GM12892 (cell line): ENCODE measurements at places on chromosomes 3 and 15.

- DNase-seq: no peak
Observed at GRCh38 chr3:152430223-152431002, 161.7 kb downstream of the MBNL1 start.

DNA sequence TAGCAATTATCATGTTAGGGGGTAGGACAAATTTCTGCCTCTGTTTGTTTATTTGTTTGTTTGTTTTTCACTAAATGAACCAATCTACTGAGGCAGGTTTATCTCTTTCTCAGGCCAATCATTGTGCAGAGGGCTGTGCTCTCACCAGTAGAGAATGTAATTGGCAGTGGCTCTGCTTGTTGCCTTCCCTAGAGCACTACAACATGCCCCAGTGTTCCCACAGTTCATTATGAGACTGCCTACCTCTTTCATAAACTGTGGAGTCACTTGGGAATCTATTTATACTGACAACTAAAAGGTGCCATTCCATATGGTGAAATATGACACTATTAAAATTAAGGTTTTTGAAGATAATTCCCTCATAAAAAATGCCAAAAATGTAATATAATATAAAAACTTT is 196.3 kb upstream of the ALCAM start:
- DNase-seq: no peak

DNA sequence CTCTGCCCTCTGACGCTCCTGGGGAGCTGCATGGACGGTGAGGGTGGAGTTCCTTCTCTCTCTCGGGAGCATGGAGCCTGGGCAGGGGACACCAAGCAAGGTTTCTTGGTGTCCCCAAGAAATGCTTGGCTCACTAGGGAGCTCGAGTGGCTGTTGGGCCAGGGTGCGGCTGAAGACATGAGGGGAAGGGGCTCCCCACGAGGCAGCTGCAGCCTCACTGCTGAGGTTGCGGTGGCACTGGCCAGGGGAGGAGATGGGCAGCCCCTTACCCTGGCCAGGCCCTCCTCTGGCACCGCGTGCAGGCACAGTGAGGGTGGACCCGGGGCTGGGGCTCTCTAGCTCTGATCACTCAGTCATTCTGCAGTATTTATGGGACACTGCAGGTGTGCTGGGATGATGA is 43.5 kb upstream of the SLC41A3 start:
- no peak for DNase-seq

- DNase-seq: no peak
Observed at GRCh38 chr3:11002371-11002807, 9.8 kb downstream of the SLC6A1 start.

- no peak for DNase-seq
Observed at GRCh38 chr3:119700269-119700919, 2.4 kb upstream of the CFAP91 start.

DNA sequence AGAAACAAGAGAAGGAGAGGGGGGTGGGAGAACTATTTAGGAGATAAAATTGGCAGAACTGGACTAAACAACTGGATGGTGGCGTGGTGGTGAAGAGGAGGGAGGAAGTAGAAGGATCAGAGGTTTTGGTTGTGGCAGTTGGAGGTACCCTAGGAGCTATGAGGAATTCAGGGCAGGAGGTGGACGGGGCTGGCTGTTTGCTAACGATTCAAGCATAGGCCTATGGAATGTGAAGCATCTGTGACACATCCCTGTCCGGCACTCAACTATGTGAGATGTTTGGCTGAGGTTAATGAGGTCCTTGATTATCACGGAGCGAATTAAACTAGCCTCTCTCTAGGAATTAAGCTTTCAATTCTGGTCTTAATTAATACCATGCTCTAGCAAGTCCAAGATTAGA is 13.5 kb downstream of the TARS3 start:
- no peak for DNase-seq

GRCh38 chr3:147422196-147422595 is 13.0 kb downstream of the ZIC1 start:
- DNase-seq: no peak

GRCh38 chr3:139364549-139364948 is 20.7 kb downstream of the MRPS22 start:
- no peak for DNase-seq

DNA sequence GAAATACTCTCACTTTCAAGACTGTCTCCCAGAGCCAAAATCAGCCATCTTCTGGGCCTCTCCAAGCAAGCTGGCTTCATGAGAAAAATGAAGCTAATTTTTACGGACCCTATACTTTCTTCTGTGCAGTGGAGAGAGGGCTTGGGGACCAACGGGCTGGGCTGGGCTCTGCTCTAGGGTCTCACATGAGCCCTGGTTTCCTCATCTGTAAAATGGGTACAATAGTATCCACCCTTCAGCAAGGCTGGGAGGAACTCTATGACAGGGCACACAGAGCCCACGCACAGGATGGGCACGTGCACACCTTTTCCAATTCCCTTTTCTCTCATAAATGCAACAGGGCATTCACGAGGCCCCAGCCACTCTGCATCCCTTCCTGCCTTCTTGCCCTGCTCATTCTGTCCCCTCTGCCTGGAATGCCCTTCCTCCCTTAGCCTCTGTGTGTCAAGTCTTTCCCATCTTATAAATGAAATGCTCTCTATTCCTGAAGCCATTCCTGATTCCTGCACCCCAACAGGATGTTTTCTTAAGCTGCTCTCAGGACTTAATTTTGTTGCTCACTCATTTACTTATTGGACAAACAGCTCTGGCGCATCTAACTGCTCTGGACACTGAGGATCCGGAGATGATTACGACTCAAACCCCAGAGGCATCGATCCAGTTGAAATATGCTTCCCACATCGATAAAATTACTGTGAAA is 32.9 kb upstream of the SEC13 start:
- DNase-seq: no peak

DNA sequence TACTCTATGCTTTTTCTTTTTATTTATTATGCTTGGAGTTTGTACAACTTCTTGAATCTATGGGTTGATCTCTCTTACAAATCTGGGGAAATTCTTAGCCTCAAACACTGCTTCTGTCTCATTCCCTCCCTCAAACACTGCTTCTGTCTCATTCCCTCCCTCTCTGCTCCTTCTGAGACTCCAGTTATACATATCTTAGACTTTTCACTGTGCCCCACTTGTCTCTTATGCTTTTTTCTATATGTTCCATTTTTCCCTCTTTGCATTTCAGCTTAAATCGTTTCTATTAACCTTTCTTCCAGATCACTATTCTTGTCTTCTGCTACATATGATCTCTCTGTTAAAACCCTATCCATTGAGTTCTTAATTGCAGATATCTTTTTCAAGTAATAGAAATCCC is 50.4 kb downstream of the RFTN1 start:
- no peak for DNase-seq

- no peak for DNase-seq
Observed at GRCh38 chr3:38657369-38657768, 7.9 kb upstream of the SCN5A start.

- no peak for DNase-seq
Observed at GRCh38 chr15:77838595-77838994, 205.9 kb upstream of the LINGO1 start.

- no peak for DNase-seq
Observed at GRCh38 chr15:56042031-56042430, 48.6 kb upstream of the NEDD4 start.

DNA sequence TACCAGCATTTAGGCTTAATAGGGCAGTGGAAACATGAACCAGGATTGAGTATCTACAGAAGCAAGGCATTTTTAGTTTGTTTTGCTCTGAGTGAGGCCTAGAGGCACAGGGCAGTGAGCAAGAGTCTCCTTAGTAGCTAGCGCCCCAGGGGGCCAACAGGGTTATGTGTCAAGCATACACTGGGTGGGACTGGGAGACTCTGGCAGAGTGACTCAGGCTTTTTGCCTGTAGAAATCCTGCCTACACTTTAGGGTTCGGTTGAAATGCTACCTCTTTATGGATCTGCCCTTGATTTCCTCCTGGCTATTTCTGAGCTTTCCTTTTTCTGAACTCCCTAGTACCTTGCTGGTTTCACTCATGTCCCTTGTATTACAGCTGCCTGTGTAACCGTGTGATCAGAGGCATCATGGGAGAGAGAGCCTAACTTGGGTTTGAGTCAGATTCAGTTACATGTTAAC is 72.2 kb downstream of the TOP2B start:
- DNase-seq: no peak

GRCh38 chr15:65906396-65906795 is 37.1 kb downstream of the RAB11A start:
- no peak for DNase-seq

- DNase-seq: no peak
Observed at GRCh38 chr15:59993950-59994401, 10.1 kb upstream of the FOXB1 start.

- DNase-seq: peak; percentile 21
Observed at GRCh38 chr3:196537319-196537984, 22.3 kb upstream of the SMCO1 start.

DNA sequence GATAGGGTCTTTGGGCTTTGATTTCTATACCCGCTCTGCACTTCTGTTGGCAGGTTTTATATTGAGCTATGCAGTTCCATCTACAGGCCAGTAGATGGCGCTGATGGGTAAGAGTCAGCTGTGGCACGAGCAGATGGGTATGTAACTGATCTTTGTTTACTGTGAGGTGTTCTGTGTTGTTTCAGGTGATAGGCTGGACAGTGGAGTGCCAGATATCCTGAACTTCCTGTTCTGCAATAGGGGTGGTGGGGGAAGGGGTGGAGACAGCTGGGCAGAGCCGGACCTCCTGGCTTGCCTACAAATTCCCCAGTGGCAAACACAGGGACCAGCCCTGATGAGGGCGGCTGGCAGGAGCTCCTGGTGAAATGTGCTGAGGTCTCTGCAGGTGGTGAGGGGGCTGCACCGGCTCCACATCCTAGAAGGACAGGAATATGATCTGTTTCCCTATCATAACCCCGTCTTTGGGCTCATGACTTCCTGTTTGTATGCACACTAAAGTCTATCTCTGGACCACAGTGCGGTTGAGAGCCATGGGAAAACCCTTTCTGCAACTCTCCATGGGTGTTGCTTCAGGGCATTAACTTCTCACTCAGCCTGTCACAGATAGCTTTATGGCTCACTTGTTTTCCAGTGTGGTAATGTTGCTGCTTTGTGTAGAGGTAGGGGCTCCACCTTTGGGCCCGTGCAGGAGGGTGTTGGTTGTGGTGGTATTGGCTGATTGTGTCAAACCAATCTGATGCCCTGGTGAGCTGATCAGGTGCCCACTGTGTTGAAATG is 13.4 kb upstream of the FAM98B start:
- no peak for DNase-seq

DNA sequence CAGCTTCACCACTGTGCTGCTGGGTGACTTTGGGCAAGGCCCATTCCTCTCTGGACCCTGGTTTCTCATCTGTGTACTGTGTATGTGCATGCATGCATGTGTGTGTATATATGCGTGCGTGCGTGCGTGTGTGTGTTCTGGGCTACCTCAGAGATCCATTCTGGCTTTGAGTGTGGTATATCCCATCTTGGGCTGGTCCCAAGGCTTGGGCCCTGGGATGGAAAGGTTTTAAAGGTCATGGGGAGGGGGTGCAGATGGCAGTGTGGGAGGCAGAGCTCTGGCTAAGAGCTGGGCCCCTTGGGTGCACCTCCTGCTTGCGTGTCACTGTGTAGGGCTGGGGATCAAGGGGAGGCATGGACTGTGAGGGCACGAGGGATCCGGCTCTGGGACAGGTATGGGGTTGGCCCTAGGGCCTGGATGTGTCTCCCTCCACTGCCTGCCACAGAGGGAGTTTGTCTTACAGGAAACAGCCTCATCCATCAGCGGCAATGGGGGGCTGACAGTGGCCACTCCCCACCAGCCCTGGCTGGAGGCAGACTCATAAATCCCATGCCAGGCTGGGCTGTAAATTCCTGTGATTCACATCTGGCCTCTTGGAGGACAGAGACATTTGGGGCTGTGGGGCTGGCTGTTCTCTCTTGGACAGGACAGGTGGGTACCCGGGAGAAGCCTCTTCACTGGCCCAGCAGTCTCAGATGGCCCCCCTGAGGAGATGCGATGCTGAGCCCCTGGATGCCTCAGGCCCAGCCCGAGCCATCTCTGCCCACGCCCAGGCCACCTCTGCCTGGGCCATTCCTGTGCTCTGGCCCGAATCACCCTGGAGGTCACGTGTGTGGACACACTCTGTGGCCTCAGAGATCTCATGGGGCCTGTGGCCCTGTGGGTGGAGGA is 21.4 kb upstream of the CSPG4 start:
- no peak for DNase-seq

GRCh38 chr3:134035836-134036235 is 6.1 kb upstream of the SLCO2A1 start:
- DNase-seq: no peak

- DNase-seq: no peak
Observed at GRCh38 chr3:169103951-169104941, 559.3 kb downstream of the MECOM start.

DNA sequence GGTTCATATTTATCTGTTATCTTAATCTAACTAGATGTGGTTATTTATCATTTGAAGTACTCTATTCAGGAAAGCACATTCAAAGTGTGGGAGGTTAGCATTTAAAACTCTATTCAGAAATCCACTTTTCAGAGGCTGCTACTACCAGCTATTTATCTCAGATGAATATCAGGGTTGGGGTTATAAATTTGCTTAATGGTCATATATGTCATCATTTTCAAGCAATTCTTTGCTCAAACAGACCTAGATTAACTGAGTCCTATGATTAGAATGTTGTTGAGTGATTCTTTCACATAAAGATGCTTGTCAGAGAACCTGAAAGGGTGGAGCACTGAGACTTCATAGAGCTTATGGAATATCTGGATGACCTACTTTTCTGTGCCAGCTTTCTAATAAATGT is 436.9 kb upstream of the TGFBR2 start:
- DNase-seq: no peak

DNA sequence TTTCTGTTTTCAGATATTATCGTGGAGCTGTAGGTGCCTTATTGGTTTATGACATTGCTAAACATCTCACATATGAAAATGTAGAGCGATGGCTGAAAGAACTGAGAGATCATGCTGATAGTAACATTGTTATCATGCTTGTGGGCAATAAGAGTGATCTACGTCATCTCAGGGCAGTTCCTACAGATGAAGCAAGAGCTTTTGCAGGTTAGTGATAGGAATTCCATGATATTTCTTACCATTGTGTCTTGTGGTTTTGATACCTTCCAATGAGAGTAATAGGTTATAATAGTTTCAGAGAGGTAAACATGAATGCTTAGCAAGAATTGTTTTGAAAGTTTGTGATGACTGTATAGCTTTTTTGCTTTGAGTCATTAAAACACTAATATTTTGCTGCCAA is 8.5 kb downstream of the RAB11A start:
- DNase-seq: no peak

DNA sequence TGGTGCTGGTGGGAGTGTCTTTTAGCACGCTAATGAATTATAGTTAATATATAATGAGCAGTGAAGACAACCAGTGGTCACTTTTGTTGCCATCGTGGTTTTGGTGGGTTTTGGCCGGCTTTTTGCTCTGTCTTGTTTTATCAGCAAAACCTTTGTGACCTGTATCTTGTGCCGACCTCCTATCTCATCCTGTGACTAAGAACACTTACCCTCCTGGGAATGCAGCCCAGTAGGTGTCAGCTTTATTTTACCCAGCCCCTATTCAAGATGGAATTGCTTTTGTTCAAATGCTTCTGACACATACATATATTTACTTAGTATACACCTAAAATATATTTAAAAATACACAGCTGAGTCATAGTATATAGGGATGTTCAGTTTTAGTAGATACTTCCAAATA is 770.3 kb downstream of the PDCD6IP start:
- DNase-seq: no peak

- no peak for DNase-seq
Observed at GRCh38 chr3:114437897-114438296, 144.1 kb downstream of the TIGIT start.
